ENCODE measurements at places on chromosomes 2 and 18. TPM values are rescaled to one million over a fixed set of nuclear protein-coding genes. Genes with fewer than 3 reads are reported as not detected.

Gene REG3A
- not detected for total RNA-seq

Gene DNAJC5G
- total RNA-seq = not detected

- H3K27me3 ChIP-seq = no peaks in the 10 kb centered on the region
- H3K36me3 ChIP-seq = no peaks in the 10 kb centered on the region
- H3K4me3 ChIP-seq = no peak overlapping the region
- no peaks in the 10 kb centered on the region for H3K4me1 ChIP-seq
- H3K27ac ChIP-seq = no peak overlapping the region
Measured at GRCh38 chr18:21963336-21963735, 206.1 kb upstream of the GATA6 start.

Gene HTRA2
- 80.1 TPM for total RNA-seq

Gene EIF2AK2
- total RNA-seq = 10.6 TPM

GRCh38 chr18:36602620-36603019, 226.2 kb downstream of the TPGS2 start:
- H3K27ac ChIP-seq = no peak overlapping the region
- H3K36me3 ChIP-seq = no peaks in the 10 kb centered on the region

GRCh38 chr18:76354348-76354747, 140.7 kb downstream of the ZNF516 start:
- no peak overlapping the region for H3K27ac ChIP-seq
- H3K4me1 ChIP-seq = no peaks in the 10 kb centered on the region
- peaks cover 10% of the 10 kb centered on the region for H3K36me3 ChIP-seq
- no peak for DNase-seq
- H3K27me3 ChIP-seq = no peaks in the 10 kb centered on the region

Gene LDLRAD4
- total RNA-seq = 21.0 TPM

Measured in ascending aorta (tissue), 2 donors.